ENCODE measurements at places on chromosomes 3 and 15. TPM values are rescaled to one million over a fixed set of nuclear protein-coding genes. Genes with fewer than 3 reads are reported as not detected.

DNA sequence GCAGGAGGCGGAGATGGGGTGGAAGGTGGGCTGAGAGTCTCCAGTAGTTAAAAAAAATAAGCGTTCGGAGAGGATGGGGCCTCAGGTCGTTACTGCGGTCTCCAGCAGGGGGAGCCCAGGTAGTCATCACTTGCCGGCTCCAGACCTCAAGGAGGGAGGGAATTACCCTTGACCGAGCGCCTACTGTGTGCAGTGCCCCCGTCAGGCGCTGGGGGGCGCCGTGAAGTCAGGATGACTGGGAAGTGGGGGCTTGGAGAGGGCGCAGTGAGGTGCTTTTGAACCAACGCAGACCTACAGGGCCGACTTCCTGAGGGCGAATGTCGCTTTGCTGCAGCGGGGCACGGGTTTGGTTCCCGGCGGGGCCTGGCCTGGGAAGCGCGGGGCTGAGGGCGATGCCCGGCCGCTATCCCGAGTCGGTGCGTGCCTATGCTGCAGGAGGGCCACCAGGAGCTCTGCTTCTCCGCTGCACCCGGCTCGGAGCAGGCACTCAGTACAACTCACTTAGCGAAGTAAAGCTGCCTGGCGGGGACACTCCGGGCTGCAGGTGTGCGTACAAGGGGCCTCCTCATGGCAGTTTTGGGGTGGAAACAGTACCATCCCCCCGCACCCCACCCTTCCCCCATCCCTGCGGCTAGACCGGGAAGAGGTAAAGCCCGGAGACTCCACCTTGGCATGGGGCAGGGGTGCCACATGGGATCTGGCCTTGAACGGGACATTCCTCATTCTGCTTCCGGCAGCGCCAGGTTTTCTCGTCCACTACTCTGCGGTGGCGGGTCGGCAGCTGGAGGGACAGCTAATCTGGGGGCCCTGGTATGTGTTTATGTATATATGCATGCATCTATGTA, 79.8 kb downstream of the RHCG start:
- DNase-seq: peak; percentile 94

- no peak for DNase-seq
Measured at GRCh38 chr3:124447845-124448244, 282.4 kb upstream of the UMPS start.

The MESP1 gene
- total RNA-seq: 1.6 TPM

- DNase-seq: peak; percentile 84
Measured at GRCh38 chr3:98732286-98733052, 30.7 kb upstream of the ST3GAL6 start.

The LMCD1 gene
- 7.9 TPM for total RNA-seq

DNA sequence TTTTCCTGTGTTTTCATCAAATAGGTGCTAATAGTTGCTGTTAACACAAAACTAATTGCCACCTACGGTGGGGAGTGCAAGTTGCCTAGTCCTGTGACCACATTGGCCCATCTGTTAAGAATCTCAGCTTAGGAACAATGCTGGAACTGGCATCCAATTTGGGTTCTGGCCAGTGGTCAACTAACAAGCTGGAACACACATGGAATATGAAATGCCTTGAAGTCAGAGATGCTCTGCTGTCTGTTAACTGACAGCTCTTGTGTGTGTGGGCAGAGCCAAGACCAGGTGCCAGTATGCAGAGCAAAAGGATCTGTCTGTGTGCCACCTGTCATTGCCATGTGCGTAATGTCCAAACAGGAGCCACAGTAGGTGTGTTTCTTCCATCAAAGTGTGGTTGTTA, 460.8 kb downstream of the ROBO2 start:
- no peak for DNase-seq

- no peak for DNase-seq
Measured at GRCh38 chr3:162092751-162093150, 596.1 kb downstream of the OTOL1 start.

GRCh38 chr15:37056177-37057121, 43.9 kb downstream of the MEIS2 start:
- DNase-seq: peak; percentile 17

- DNase-seq: no peak
Measured at GRCh38 chr3:194379231-194379630, 9.7 kb upstream of the LRRC15 start.

DNA sequence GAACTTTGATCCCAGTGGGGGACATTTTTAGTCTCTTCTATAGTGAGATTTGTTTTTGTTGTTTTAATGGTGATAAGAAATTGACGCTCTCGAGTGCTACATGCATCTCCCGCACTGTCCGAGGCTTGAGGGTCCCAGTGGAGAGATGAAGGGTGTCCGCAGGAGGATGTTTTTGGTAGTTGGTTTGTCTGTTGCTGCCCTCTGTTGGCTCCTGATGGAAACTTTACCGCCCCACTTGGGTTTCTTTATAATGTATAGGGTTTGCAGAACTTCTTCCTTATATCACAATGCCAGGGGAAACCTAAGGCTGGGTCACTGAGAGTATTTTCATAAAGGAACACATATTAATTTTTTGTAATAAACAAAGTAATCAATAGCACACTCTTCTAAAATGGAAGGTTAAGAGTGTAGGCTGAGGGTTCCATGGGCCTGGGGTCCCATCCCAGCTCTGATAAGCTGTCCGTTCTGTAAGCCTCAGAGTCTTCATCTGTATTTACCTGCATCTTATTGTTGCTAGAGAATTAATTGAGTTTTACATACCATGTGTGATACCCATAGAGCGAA, 185.3 kb upstream of the FEZF2 start:
- peak; percentile 40 for DNase-seq

GRCh38 chr15:76380249-76380648, 43.7 kb downstream of the ISL2 start:
- no peak for DNase-seq

DNA sequence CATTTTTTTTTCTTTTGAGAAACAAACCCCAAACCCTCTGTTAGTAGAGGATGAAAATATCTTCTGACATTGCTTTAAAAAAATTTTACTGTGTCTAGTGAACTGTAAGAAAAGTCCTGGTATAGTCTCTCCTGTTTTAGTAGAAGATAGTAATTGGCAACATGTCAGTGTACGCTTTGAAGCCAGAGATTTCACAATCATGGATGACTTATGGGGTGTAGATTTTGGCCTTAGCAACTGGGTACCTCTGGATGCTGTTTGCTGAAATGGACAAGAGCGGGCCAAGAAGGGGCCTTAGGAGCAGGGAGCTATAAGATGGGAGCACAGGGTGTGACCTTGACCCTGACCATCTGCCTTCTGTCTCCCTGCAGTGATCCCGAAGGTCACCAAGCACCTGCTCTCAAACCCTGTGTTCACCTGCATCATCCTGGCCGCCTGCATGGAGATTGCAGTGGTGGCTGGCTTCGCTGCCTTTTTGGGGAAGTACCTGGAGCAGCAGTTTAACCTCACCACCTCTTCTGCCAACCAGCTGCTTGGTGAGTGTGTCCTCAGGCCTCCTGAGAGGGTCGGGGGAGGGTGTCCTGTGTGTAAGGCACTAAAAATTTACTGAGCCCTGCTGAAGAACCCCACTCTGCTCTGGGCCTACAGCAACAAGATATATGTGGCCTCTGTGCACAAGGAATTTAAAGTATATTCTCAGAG, 266.7 kb downstream of the SLCO3A1 start:
- DNase-seq: no peak

DNA sequence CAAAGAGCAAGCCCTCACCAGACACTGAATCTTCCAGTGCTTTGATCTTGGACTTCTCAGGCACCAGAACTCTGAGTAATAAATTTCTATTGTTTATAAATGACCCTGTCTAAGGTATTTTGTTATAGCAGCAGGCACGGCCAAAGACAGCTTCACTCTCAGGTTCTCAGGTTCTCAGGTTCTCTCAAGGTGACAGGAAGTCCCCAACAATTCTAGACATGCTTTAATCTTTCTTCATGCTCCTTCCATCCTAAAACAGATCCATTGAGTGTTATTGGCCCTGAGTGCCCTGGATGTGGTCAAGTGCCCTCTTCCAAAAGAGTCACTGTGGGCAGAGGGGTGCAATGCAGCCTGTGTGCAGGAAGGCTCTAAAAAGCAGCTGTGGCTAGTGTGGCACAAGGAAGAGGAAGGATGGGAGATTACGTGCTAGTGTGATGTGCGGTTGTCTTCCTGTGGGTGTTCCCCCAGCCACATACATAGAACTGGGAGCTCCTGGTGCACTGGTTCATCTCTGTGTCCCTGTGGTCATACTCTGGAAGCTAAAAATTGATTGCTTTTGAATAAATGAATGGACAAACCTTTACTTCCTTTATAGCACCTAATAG, 11.0 kb upstream of the RAB7A start:
- no peak for DNase-seq

The SLC22A14 gene
- 0.03 TPM for total RNA-seq

The GMNC gene
- 0.07 TPM for total RNA-seq

- no peak for DNase-seq
Measured at GRCh38 chr3:62922326-62922725, 47.1 kb upstream of the CADPS start.

The GTF2E1 gene
- 65.2 TPM for total RNA-seq

DNA sequence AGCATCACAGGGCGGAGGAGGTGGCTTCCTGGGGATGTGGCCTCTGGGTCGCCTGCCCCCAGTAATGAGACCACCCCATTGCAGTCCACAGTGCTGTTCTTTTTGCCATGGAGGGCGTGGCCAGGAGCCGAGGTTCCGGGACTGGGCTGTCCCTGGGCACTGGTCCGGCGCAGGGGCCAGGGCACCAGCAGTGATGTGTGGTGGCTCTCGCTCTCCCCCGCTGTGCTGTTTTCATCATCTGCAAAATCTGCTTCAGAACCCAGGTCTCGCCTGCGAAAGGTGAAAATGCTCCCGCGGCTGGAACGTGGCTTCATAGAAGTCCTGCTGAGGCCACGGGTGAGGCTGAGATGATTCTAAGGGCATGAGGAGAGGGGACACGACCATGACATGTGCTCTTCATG, 45.8 kb downstream of the SCN5A start:
- no peak for DNase-seq

The RAD51 gene
- total RNA-seq: 16.1 TPM

The CALML4 gene
- total RNA-seq: 7.4 TPM

The EEFSEC gene
- 8.1 TPM for total RNA-seq

DNA sequence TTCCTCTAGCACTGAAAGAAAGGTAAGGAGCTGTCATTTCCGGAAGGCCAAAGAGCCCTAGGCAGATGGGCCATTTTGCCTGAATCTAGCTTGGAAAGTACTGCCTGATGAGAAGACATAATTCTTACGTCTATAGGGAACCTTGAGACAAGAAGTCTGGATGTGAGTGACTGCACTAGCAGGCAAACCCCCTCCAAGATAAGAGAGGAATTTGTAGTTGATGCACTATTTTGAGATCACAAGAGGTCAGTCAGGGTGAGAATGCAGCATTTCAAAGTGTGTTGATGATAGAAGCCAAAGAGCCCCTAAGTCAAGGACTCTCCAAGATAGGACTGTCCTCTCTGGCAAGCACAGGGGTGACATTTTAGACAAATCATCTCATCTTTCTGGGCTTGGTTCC, 99.2 kb downstream of the HES1 start:
- no peak for DNase-seq

DNA sequence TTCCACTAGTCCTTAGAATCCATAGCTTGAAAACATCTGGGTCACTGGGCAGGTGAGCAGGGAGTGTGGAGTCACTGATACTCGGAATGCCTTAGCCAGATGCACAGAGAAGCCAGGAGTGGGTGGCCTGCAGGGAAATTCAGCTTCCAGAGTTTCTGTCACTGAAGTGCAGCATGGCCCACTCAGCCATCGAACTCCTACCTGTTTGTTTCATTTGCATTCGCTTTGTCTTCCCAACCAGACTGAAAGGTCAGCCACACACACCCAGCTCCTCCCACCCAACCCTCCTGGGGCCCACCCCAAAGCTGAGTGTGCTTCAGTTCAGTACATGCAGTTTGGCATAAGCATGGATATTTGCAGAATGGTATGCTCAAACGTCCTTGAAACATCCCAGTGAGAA, 124.5 kb upstream of the ATP10A start:
- peak; percentile 39 for DNase-seq

DNA sequence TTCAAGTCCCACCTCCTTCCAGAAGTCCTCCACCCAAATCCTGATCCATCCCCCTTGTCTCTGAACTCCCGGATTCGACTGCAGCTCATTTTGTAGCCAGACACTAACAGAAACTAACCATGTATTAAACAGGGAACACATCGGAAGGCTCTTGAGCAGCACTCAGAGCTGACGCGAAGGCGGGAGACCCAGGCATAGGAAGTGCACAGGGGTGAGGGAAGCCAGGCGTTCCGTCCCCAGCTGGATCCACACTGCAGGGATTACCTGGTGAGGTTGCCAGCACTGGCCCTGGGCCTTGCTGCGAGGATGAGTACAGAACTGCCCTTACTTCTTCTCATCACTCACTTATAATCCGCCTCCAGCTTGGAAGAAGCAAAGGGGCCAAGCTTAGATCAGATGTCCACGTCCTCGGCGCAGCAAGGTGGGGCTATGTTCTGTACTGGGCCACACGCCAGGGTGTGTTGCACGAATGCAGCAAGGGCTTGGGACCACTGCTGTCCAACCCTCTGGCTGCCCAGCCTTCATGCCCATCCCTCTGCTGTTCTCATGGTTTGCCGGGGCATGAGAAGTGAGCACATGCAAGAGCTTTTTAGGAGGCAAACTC, 124.2 kb upstream of the SMAD3 start:
- DNase-seq: no peak

DNA sequence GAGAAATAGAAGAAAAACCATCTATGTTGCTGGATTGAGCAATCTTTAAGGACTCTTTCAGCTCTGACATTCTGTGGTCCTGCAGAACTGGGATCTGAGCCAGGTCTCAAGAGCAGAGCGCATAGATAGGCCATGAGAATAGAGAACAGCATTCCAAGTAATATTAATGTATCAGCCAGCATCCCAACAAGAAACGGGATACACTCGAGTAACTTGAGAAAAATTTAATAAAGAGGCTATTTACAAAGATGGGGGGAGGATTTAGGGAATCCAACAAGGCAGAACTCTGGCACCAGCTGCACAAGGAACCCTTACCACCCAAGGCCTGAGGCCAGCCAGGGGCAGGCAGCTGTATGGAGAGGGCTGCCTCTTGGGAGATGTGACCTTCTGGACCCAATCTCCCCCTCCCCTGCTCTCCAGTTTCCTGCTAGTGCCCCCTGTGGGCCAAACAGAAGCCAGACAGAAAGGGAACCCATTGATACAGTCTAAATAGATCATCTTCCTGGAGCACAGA, 8.2 kb downstream of the TMOD2 start:
- DNase-seq: peak; percentile 59

The SLC35G2 gene
- 6.7 TPM for total RNA-seq

DNA sequence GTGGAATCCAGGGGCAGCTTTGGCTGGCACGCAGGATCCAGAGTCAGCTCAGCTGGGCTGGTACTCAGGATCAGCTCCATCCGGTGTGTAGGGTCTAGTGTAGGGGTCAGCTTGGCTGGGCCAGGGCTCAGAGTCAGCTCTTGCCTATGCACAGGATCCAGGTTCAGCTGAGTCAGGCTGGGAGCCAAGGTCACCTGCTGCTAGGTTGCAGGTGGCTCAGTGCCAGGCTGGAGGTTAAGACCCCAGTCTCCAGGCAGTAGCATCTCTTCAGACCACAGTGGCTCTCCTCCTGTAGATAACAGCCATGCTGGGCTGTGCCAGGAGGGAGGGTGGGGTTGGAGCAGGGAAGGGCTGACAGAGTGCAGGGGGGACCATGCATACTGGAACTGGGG, 1.8 kb downstream of the HYAL3 start:
- no peak for DNase-seq

All from H7 (cell line).